ENCODE measurements at places on chromosomes 12 and 14.
A peak's percentile ranks its signal among the peaks of the same experiment; 100 is the strongest.

GRCh38 chr12:64473176-64473575 is 21.3 kb downstream of the TBK1 start:
- DNase-seq, result no peak

DNA sequence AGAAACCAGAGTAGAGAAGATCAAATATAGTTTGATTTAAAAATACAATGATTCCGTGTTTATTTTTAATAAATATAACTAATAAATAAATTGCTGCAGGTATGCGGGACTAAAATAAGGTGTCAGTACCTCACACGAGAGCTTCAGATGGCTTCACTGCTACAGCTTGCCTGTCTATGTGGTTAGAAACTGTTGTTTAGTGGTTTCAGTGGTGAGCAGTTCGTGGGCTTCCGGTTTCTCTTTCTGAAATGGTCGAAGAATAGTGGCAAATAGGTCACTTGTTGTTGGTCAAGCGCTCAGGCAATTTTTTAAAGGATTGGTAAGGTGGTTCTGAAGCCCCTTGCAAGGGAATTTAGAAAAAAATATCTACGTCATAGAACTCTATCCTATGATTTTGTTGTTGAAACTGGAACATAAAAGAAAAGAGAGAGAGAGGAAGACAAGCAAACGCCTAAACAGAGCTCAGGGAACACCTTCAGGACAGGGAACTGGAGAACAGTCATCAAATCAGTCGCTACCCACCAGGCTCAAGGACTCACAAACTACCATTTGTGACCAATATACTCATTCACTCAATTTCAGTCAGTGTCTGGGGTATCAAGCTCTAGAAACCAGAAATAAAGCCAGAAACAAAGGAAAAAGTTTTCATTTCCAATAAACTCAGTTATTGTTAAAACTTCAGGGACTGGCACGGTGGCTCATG is 31.3 kb downstream of the GABARAPL1 start:
- DNase-seq, result no peak

GRCh38 chr12:110343114-110343513 is 60.4 kb downstream of the ANAPC7 start:
- no peak for DNase-seq

DNA sequence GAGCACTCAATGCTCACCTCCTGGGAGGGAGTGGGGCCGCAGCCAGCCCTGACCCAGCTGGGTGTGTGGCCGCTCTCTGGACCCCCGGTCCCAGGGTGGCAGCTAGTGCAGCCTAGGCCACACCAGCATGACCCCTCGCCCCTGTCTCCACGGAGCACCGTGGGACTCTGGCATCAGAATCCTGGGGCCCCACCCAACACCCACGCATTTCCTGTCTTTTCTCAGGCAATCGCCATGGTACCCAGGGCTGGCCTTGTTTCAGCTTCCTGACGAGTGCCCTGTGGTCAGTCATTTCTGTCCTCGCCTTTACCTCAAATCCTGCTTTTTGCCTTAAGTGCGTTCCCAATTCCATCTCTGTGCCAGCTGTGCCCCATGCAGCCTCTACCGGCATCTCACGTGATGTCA is 15.9 kb downstream of the PACS2 start:
- peak; percentile 65 for DNase-seq

- peak; percentile 17 for DNase-seq
These were observed 76.1 kb downstream of the TBC1D30 start for GRCh38 chr12:64900540-64900939.

GRCh38 chr14:64643709-64644108 is 60.5 kb upstream of the PLEKHG3 start:
- DNase-seq, result no peak

- no peak for DNase-seq
These were observed 1.6 kb downstream of the ALDH2 start for GRCh38 chr12:111768159-111768895.

DNA sequence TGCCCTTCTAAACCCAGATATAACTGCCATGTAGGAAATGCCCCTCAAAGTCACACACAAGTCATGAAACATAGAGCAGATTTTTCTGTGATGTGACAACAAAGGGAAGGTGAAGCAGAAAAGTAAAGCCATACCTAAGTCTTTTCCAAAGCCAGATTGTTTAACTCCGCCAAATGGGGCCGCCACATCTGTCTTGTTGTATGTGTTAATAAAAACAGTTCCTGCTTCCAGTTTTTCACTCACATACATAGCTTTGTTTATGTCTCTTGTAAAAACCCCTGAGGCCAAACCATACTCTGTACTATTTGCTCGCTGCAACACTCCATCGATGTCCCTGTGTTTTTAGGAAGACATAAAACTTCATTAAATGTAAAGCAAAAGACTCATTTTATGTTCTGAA is 40.3 kb downstream of the NOPCHAP1 start:
- DNase-seq, result no peak

GRCh38 chr12:112891093-112892024 is 15.4 kb upstream of the OAS1 start:
- DNase-seq, result peak; percentile 27

GRCh38 chr12:10386857-10387256 is 3.0 kb downstream of the KLRK1 start:
- DNase-seq, result no peak

- DNase-seq, result peak; percentile 46
These were observed 59.9 kb downstream of the SETD3 start for GRCh38 chr14:99420711-99421110.

GRCh38 chr12:63805704-63806672 is 26.3 kb downstream of the RXYLT1 start:
- no peak for DNase-seq

GRCh38 chr14:26323869-26324268 is 274.0 kb downstream of the NOVA1 start:
- DNase-seq, result no peak

DNA sequence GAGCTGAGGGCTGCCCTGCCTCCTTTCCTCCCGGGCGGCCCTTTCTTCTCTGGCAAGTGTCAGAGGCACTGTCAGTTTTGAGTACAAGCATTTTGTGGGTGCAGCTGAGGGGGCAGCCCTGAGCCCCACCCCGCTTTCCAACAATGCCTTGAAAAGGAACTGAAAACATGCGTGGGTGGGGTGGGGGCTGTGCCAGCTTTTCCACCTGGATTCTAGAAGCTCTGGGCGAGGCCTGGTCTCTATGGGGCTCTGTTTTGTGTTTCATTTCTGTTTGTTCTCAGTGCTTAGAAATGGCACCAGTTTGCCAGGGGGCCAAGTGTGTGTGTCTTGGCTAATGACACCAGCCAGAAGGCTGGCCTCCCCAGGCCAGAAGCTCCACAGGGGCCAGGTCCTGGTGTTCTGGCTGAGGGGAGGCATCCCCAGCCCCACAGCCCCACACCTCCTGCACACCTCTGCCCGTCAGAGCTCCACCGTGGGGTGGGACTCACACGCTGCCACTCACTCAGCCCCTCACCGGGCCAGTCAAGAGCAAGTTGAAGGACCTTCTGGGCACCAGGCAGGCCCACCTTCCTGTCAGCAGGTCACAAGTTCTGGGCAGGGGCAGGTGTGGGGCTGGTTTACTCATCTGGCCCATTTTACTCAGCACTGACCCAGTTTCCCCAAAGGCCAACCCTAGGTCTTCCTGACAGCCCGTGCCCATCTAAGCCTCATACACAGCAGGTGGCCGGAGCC is 155.1 kb downstream of the CALM1 start:
- no peak for DNase-seq

- peak; percentile 29 for DNase-seq
These were observed 36.3 kb downstream of the STON2 start for GRCh38 chr14:81363746-81364378.

DNA sequence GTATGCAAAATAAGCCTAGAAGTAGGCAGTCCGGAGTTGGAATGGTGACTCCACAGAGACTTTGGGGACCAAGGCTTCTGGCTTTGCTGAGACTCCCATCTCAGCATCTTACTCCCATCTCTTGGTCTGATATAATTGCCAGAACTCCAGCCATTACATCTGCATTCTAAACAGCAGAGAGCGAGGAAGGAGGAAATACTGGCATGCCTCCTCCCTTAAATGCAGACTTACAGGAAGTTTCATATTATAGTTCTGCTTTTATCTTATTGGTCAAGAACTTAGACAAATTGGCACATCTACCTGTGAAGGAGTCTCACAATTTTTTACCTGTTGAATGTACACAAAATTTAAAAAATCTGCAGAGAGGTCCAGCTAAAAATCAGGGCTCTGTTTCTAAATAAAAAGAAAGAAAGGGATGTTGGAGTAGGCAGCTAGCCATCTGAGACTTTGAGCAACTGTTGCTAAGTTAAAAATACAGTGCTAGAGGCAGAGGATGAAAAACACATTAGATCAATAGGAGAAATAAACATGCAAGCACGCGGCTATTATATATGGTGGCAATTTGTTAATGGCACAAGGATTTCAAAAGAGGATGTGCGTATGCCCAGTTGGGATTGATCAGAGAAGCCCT is 209.9 kb upstream of the HMGA2 start:
- DNase-seq, result no peak

DNA sequence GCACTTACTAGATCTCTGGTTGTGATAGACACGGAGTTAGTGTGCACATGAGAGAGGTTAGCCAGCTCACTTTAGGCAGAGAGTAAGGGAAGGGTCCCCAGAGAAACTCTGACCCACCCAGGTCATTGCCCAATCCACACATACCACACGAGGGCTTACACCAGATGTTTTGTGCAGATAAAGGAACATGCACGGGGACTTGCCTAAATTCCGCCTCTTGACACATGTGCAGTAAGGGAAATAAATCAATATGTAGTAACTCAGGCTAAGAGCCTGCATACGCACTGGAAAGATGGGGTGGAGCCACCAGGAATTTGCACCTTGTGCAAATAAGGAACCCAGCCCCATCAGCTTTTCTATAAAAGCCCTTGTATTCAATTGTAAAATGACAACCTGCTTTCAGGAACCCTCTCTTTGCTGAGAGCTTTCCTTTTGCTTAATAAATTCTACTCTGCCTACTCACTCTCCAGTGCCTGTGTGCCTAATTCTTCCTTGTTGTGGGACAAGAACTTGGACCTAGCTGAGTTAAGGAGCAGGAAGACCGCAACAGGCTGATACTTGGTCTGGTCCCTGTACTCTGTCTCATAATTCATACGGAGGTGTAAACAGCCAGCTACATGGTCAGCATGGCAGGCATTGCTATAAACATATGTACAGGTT is 120.2 kb downstream of the EMP1 start:
- no peak for DNase-seq

GRCh38 chr14:71221119-71221518 is 313.9 kb downstream of the PCNX1 start:
- no peak for DNase-seq

GRCh38 chr12:86681060-86681459 is 424.9 kb upstream of the MGAT4C start:
- DNase-seq, result no peak

- peak; percentile 71 for DNase-seq
These were observed 10.9 kb downstream of the MTA1 start for GRCh38 chr14:105430565-105430964.

DNA sequence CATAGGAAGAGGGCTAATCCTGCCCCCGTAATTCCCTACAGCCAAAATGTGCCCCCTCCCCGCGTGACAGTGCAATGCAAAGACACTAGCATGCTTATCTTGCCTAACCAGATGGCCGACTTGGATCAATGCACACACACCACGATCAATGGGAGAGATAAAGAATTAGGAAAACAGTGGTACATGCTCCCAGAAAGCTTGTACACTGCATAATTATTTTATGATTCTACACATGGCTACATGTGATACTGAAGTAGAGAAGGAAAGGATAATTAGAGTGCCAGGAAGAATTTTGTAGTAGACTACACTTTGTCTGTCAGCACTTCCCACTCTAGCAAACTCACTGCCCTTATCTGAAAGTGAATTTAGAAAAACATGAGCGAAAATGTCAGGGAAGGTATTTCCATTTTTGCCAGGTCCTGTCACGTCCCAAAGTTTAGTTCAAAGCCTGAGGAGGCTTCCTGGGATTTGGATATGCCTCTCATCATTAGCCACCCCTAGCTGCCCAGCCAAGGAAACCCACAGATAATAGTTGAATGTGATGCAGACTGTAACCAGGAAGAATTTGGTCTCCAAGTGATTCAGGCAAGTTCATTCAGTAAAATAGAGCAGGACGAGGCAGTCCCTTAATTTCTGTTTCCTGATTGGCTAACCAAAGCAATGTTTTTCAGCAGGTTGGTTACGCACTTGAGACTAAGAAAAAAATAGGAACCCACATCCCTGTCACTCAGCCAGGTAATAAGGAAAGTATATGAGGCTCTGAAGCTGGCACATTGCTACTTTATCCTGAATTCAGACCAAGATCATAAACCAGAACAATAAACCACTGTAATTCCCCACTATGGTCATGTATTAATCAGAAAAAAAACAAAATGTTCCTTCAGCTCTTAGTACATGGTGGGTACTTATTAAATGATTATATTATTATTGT is 199.6 kb upstream of the OTX2 start:
- no peak for DNase-seq

GRCh38 chr14:89667983-89668382 is 250.9 kb upstream of the FOXN3 start:
- peak; percentile 37 for DNase-seq

DNA sequence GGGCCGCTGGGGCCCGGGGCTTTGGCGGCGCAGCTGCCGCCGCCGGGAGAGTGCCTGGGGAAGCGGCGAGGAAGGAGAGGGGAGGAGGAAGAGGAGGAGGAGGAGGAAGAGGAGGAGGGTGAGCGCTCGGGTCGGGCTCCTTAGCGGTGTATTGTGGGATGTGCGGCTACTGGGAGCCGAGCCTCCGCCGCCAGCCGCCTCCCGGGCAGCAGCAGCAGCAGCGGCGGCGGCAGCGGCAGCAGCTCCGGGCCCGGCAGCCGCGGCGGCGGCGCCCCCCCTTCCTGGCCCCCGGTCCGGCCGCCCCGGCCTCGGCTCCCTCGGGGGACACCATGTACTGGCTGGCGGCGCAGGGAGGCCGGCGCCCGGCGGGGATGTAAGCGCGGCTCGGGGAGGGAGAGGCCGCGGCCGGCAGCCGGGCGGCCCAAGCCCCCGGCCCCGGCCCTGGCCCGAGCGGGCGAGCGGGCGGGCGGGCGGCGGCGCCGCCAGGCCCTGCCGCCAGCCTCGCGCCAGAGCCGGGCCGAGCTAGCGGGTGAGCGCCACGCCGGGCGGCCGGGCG is at the start of gene SETD1B:
TSS of gene SETD1B (plus strand) at position 149 of the 556 bp plus-strand sequence. CDS start 729 bp downstream, outside the sequence.
- peak; percentile 53 for DNase-seq

- no peak for DNase-seq
These were observed 13.6 kb upstream of the MYBPC1 start for GRCh38 chr12:101581190-101581589.

DNA sequence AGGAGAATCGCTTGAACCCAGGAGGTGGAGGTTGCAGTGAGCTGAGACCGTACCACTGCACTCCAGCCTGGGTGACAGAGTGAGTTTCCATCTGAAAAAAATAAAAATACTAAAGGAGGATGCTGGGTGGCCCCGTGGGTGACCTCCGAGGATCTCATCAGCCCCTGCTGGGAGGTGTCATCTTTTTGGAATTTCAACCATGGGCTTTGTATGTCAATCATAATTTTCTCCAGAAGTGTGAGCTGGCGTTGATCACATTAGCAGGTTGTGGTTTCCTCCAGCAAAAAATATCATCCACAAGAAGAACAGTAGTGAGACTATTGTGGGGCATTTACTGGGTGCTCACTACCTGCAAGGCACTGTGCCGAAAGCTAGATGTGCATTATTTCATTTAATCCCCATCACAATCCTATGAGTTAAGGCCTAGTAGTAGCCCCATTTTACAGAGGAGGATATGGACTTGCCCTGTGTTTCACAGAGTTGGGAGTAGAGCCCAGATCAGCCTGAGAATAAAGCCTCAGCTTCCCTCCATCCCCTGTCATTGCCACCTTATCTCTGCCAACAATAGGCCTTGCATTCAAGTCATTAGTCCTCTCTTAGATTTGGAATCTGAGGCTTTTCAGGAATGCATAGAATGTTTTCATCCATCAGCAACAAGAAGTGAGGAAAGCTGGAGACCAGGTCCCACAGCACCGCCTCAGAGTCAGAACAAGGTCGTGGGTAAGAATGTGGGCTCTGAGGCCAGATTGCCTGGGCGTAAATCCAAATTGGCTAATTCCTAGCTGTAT is 39.8 kb downstream of the SVOP start:
- DNase-seq, result peak; percentile 76

GRCh38 chr14:71521238-71522135 is 410.7 kb upstream of the RGS6 start:
- no peak for DNase-seq
